ENCODE measurements at places on chromosomes 13 and 19.

GRCh38 chr13:36918246-36919131, 1.5 kb downstream of the SMAD9 start:
- DNase-seq, result no peak

GRCh38 chr19:32877977-32878745, 8.6 kb upstream of the SLC7A9 start:
- DNase-seq, result no peak

DNA sequence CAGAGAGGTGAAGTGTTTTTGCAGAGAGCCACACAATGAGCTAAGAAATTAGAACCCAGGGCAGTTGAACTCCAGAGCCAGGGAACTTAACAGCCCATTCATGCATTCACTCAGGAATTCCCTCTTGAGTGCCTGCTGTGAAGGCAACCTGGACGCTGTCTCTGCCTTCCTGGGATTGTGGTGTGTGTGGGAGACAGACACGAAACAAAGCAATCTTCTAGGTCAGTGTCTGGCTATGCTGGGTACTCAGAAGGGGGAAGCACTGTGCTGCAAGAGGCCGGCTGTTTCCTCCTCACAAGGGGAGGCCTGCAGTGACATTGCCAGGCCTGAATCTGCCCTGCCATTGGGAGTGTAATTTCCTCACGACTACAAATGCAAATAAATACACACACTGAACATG, 9.7 kb downstream of the BCKDHA start:
- no peak for DNase-seq

DNA sequence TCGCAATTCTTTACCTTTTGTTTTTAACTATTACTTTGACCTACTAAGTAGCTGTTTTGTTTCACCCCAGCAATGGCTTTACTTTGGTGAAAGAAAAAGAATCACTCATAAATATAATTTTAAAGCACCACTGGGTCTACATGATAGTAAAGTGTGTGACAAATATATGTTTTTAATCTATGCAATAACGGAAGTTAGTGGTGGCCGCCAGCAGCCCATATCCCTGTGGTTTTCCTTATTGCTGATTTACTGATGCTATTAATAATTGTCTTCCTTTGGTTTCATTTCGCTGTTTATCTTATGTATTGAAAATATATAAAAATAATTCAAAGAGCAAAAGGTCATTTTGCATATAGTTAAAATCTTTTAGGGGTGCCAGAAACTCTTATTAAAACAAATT, 491.3 kb downstream of the DIAPH3 start:
- DNase-seq, result no peak

- DNase-seq, result no peak
These were observed 205.6 kb downstream of the LHFPL6 start for GRCh38 chr13:39397226-39397895.

DNA sequence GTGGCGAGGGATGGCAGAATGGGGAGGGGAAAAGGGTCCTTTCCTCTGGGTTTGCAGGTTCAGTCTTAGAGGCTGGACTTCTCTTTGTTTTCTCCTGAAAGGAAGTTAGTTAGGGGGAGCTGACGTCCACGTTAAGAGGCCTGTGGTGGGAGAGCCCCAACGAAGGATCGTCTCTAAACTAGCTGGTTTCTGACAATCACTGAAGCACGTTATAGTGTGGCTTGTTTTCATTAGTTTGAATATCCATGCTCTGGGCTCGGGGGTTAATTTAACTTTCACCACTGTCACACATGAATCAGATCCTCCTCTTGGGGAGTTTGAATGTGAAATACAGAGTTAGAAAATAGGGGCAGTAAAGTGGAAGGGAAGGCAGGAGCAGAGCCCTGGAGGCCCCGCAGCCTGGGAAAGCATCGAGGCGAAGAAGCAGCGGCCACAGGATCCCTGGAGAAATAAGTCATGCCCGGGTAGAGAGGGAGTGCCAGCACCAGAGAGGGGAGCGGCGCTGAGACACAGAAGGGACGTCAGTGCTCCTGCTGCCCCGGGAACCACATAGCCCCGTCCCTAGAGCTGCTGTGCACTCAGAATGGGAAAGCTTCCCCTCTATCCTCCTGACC, 31.1 kb upstream of the AMER2 start:
- no peak for DNase-seq

DNA sequence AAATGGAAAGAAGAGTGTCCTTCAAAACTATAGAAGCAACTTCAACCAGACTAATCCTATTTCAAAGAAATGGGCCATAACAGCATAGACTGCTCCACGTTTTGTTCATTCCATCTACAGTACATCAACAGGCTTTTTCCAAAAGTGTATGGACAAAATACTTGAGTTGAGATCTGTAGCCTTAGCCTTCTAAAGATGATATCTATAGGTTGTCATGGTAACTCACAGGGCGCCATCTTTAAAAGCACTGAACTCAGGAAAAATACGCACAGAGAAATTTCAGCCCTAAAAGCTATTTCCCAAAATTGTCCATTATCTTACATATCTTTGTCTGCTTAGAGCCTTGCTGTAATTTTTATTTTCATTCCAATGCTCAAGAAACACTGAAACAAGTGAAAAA, 439.4 kb upstream of the NBEA start:
- DNase-seq, result no peak

GRCh38 chr19:37932985-37933936, 26.3 kb downstream of the SIPA1L3 start:
- DNase-seq, result no peak

DNA sequence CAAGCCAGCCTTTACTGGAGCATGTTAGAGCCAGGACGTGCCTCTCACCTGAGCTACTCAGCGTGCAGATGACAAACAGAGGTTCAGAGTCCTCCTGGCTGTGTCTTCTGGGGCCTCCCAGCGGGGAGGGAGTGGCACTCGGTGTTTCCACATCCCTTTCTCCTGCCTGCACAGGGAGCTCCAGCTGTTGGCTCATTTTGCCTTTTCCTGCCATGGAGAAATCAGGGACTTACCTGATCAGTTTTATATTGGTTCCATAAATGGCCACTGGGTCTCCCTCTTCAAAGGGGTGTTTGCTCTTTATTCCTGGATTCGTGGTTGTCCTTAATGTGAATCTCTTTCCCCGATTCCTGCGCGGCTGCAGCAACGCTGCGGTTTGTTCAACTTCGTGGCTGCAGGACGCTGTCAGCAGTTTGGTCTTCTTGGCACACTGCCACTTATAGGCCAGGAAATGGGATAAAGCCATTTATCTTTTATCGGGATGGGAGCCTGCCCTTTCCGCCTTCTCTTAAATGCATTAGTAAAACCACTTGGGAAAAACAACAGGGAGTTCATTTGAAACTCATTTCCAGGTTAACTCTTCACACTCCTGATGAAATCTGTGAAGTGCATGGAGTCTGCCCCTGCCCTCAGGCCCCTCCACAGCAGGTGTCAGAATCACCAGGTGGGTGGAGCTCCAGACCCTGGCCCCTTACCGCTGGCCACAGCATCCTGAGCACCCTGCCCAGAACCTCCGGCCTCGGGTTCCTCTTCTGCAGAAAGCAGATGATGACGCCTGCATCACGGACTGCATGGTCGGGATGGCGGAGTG, 39.8 kb upstream of the MCF2L start:
- no peak for DNase-seq

- DNase-seq, result no peak
These were observed 4.6 kb downstream of the PPP5C start for GRCh38 chr19:46351241-46352041.

GRCh38 chr13:111415246-111415645, 94.8 kb downstream of the TEX29 start:
- no peak for DNase-seq

DNA sequence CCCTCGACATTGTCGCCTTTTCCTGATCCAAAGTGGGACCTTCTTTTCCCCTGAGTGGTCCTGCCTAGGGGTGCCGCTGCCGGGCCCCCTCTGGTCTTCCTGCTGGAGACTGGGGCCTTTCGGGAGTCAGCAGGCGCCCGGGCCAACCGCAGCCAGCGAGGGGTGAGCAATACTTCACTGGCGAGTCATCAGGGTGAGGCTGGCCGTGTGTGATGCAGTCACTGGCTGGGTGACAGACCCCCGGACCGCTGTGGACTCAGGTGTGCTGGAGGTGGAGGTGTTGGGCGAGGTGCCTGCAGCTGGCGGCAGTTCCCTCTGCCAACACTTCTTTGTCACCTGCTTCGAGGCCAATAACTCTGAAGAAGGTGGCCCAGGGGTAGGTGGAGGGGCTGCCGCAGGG, 1.5 kb upstream of the CGB5 start:
- DNase-seq, result no peak

DNA sequence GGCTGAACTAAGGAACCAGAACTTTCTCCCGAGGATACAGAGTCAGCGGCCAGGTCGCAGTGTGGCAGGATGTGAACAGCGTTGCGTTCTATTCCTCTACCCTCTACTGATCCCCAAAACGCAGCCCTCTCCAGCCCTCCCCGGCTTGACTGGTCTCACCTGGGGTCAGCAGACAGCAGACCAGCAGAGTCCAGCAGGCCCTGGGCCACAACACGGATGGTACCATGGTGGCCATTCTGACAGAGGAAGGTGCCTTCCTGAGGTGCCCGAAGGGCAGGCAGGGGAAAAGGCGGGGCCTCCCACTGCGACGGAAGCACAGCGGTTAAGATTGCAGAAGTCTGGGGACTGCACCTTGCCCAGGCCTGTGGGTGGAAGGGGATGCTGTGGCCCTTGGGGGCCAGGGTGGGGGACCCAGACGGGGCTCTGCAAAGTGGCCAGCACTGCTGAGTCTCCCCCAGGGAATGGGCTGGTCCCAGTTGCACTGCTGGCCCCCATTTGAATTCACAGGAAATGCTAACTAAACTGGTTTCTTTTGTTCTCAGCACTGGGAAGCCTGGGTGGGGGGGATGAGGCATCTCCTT, at the start of gene ICAM3:
TSS of gene ICAM3 (minus strand) at position 245 of the 581 bp plus-strand sequence. CDS start at position 235, 10 bp downstream.
- peak; percentile 36 for DNase-seq

GRCh38 chr19:15810335-15810734, 5.1 kb downstream of the OR10H1 start:
- DNase-seq, result no peak

DNA sequence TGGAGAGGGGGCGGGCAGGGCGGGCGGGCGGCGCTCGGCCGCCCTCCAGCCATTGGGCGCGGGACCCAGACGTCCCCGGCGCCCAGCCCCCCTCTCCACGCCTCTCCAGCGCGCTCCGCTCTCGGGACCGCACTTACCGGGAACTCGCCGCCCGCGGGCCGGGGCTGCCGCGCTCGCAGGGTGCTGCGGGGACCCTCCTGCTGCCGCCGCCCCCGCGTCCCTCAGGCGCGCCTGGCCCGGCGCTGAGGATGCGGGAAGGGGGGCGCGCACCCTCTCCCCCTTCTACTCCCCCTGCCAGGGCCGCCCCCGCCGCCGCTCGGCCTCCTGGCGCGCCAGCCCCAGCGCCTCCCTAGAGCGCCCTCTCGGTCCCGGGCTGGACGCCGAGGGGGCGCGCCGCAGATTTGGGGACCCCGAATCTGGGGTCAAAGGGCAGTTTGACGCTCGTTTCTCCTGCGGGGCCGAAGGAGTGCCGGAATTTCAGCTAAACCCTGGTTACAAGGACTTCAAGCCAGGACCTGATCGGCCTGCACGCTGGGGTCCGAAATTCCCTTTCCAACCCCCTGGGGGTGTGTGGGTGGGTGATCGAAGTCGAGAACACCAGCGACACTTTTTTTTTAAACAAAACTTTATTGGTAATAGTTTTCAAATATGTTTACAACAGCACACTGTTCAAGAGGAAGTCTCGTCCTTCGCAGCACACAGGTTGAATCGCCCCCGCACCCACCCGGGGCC, 696 bp upstream of the SAMD1 start:
- no peak for DNase-seq

DNA sequence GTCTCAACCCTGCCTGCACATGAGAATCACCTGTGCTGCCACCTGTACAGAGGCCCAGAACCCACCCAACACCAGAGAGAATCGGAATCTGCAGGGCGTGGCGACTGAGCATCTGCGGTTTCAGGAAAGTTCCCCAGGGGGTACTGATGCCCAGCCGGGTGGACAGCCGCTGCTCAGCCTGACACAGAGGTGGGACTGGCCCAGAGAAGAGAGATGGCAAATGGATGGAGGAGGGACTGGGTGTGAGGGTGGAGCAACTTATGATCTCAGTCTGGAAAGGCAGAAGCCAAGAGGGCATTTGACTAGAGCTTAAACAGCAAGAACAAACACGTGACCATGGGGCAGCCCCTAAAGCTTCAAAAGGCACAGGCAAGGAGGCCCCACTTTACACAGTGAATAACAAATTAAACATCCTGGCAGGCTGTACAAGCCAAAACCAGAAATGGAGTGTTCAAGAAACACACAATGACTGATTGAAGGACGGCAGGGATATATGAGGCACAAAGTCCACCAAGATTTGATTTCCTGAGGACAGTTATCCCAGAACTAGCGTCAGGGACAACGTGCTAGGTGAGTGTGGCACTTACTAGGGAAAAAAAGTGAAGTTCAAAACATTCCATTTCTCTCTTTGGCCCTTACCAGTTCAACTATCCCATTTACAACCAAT, 3.1 kb downstream of the RANBP3 start:
- DNase-seq, result no peak

GRCh38 chr13:76874479-76874878, 11.7 kb downstream of the KCTD12 start:
- DNase-seq, result no peak

DNA sequence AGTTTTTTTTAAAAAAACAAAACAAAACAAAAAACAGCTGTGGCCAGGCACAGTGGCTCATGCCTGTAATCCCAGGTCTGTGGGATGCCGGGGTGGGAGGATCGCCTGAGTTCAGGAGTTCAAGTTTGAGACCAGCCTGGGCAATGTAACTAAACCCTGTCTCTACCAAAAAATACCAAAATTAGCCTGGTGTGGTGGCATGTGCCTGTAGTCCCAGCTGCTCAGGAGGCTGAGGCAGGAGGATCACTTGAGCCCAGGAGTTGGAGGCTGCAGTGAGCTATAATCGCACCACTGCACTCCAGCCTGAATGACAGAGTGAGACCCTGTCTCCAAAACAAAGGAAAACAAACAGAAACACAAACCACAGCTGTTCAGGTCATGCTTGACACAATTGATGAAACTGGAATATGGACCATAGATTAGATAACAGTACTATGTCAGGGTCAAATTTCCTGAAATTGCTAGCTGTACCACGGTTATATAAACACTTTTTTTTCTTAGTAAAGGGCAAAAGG, 6.9 kb upstream of the ANGPTL4 start:
- DNase-seq, result no peak

DNA sequence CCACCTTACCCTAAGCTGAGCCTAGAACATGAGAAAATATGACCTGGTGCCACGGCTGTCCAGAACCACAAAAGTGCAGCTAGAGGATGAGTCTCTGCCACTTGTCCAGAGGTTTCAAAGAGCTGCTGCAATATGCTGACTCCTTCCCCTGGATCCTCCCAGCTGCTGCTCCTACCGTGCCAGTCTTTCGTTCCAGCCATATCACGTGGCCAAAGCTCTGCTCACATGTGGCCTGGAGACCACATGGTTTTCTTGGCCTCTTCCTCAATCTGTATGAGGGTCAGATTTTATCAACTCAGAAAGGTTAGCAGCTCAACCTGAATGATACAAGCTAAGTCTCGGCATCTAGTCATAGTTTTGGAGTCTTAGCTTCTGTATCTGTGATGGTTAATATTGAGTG, 3.2 kb upstream of the SACS start:
- no peak for DNase-seq

All from stimulated activated CD8-positive, alpha-beta memory T cell treated with anti-CD3 and anti-CD28 coated beads, Interleukin-7, amount 100 ng/mL, for 1 hour (primary cell).